ENCODE measurements at places on chromosomes 11 and 22.

DNA sequence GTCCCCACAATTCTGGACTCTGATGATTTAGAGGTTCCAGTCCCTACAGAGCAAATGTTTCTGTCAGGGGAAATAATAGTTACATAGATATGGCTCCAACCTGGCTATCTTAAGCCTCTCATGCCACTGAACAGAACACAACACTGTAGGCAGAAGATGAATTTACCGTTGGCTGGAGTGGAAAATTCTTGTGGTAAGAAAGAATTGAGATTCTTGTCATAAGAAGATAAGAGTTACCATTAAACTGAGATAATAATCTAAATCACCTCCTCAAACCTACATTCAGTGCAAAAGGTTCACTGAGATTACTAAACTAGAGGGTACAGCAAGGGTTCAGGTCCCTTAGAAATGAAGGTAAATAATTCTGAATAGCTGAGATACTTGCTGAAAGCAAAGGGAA is 10.1 kb upstream of the NAALAD2 start:
- no peak for DNase-seq

DNA sequence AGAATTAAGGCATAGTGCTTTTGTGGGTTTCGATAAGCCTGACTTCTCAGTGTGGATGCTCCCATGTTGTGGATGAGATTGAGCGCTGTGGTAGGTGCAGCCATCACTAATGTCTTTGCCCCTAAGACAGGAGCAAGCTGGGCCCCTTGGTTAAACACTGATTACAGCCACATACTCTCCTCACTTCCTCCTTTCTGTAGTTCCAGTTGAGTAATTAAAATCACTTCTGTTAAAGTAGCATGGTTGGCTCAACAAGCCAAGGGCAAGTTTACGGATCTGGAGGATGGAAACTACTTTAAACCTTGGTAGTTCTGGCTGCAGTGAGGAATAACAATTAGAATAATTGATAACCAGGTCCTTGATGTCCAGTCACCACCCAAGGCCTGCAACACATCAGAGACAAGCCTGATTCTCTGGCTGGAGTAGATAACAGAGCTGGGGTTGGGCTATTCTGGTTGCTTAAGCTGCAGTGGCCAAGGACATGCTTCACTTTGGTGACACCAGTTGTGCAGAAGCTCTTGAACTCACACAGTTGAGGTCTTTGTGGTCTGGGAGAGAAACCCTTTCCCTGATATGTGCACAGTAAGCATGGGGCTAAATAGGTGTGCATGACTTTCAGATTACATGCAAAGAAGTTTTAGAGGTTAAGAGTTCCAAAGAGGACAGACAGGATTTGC is 81.3 kb downstream of the KIRREL3 start:
- no peak for DNase-seq

GRCh38 chr22:41479671-41480396 is 10.9 kb downstream of the ACO2 start:
- no peak for DNase-seq

DNA sequence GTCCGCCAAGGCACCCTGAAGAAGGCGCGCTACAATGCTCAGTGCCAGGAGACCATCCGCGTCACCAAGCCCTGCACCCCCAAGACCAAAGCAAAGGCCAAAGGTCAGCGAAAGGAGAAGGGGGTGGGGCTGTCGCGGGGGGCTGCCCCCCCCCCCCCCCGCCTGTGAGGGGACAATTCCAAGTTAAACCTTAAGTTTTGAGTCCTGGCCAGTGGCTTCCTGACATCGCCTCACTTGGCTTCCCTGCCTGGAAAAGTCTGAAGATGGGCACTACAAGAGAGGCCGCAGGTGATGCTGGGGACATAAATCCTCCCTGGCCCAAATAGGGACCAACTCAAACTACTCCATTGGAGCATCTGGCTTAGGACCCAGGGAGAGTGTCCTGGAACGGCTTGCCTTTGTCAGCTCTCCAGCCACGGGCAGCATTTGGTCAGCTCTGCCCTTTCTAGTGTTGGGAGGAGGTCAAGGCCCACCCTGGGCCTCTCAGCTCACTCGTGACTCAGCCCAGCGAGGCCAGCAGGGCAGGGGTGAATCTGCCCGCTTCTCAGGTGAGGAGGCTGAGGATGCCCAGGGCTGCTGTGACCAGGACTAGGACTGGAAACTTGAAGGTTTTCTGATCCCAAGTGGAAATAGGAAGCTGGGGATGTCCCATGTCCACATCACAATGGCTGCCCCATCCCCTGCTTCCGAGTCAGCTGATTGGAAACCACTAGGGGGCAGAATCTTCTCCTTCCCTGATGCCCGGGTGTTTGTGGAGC is 1.4 kb downstream of the MDK start:
- no peak for DNase-seq

DNA sequence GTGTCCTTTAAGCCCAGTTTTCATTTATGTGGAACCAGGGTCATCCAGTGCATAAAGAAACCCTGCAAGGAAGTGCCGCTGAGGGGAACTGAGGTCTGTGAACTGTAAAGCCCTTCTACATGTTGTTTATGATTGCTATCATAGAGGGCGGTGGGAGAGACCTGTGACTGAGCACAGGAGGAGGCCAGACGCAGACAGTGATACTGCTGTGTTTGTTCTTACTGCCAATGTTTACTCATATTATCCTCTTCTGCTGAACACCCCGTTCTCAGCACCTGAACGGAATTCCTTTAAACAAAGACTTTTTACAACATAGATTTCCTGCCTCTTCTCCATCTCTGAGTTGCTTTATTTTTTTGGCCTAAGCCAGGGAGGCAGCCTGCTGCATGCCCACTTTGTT is 967 bp upstream of the GALNT18 start:
- no peak for DNase-seq

GRCh38 chr22:31650391-31650790 is 11.6 kb downstream of the PISD start:
- no peak for DNase-seq

- no peak for DNase-seq
Measured at GRCh38 chr11:31822175-31822926, 11.2 kb upstream of the PAX6 start.

Measured in T-helper 9 cell (primary cell).